ENCODE measurements at places on chromosomes 16 and 17.

GRCh38 chr16:89096768-89097391 lies 3.2 kb downstream of the ACSF3 start:
- DNase-seq: no peak

DNA sequence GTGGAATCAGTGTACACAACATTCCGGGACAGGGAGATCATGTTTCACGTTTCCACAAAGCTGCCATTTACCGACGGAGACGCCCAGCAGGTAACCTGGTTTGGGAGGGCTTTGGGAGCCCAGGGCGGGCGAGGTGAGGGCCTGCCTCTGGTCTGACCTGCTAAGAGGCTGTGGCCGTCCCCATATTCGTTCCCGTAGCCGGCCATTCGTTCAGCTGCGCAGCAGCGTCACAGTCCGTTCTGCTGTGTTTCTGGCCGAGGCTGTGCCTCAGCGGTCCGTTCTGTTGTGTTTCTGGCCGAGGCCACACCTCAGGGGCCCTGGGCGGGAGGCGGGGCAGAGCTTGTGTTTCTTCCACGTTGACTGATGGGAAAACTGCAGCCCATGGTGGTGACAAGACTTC lies 68.0 kb downstream of the OR1D5 start:
- no peak for DNase-seq

DNA sequence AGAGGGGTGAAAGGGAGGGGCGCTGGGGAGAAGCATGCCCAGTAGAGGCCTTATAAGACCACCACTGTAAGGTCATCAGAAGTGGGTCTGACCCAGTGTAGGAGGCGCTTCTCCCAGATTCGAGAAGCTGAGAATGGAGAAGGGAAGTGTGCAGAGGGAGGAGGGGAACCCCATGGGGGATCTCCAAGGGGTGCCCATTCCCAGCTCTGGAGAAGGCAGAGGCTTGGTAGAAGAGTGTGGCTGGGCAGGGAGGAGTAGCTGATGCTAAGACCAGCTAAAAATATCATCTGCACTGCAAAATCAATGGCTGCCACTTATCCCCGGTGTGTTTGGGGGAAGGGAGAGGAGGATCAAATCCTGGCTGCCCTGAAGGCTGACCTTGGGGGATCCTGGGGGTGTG lies 7.2 kb downstream of the NGFR start:
- DNase-seq: no peak

DNA sequence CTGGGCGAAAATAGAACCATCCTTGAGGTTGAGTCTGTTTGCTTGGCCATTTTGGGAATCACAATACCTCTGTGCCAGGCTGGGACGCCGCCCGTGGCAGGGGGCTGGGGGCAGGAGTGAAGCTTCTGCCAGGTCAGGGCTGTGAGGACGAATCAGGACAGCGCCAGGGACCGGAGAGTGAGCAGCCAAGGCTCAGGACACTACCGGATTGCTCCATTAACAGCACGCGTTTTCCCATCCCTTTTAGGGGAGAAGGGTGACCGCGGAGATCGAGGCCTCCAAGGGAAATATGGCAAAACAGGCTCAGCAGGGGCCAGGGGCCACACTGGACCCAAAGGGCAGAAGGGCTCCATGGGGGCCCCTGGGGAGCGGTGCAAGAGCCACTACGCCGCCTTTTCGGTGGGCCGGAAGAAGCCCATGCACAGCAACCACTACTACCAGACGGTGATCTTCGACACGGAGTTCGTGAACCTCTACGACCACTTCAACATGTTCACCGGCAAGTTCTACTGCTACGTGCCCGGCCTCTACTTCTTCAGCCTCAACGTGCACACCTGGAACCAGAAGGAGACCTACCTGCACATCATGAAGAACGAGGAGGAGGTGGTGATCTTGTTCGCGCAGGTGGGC lies 23.4 kb downstream of the C1QTNF1 start:
- DNase-seq: no peak

DNA sequence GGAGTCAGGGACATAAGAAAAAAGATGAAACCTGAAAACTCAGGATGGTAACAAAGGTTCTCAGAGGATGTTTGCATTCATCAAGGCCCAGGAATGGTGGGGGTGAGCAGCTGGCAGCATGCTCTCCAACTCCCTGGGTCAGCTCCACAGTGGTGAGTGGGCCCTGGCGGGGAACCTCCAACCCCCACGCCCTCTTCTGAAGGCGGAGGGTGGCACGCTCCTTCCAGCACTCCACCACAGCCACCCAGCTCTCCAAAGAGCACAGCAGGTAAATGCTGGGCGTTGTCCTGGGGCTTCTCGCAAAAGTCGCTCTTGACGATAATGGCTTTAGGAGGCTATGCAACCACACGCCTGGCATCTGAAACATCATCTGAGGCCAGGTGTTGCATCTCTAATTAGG lies 173.8 kb downstream of the C16orf78 start:
- no peak for DNase-seq

GRCh38 chr17:63270610-63271009 lies 175.5 kb downstream of the CYB561 start:
- DNase-seq: no peak

DNA sequence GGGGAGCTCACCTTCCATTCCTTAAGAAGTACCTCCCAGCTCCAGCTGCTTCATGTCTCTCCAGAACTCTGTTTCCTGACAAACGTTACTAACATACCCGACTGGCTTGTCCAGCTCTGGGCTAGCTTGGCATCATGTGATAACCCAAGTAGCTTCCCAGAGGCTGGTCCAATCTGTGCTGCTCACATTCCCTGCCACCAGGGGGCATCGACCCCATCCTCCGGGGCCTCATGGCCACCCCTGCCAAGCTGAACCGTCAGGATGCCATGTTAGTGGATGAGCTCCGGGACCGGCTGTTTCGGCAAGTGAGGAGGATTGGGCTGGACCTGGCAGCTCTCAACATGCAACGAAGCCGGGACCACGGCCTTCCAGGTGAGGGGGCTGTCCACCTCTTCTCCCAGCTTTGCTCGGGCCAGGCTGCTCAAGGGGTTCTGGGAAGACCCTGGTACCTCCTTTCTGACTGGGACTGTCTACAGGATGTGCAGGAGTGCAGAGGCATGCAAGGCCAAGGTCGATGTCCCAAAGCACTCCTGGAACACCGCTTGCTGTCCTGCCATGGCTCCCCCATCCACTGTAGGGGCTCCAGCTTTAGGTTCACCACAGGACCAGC lies 7.6 kb downstream of the EPX start:
- DNase-seq: peak; percentile 51

DNA sequence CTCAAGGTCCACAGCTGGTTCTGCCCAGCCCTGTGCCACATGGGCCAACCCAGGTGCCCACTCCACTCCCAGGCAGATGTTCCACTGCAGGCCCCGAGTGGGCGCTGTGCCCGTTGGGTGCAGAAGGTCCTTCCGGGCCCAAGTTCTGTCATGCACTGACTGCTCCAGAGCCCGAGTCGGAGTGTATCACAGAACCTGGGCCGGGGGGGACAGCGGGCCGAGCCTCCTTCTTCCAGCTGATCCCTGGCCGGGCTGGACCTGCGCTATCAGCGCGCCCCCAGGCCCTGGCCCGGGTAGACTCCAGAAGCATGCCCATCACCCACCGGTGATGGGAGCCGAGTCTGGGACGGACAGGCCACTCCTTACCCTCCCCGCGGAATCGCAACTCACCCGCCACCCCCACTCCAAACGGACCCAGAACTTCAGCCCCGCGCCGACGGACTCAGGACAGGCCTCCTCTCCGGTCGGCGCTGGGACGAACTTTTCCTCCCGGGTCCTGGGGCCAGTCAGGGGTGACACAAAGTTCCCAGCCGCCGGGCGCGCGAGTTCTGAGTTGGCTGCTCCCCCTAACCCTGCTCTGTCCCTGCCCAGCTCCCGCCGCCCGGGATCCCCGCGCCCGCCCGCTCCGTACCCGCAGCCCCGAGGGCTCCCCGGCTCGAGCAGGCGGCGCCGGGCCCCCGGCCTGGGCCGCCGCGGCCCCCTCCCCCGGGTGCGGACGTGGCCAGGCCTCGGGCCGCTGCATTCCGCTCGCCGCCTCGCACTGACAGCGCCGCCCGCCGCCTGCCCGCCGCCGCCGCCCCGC lies at the start of gene COPZ2:
TSS of gene COPZ2 (minus strand) at position 762 of the 802 bp plus-strand sequence. CDS start at position 742, 20 bp downstream.
- DNase-seq: peak; percentile 87

All from left lung (tissue), 14 donors.